COR-L47 (cell line): ENCODE measurements at places on chromosomes 2 and 18.

DNA sequence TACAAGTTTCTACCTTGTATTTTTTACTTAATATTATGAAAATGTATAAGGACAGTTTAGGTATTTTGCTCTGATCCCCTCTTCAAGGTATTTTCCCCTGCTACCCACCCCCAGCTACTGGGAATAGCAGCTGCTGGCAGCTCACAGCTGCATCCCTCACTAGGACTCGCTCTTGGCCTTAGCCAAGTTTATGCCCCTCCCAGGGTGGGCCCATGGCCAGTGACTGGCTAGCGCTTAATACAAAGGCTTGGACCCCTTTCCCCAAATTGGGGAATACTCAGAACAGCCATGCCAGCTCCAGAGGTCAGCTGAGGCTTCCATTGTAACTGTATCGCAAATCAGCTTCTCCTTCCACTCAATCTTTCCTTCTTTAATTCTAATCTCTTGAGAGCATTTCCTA is 131.3 kb downstream of the GFPT1 start:
- DNase-seq, result no peak

DNA sequence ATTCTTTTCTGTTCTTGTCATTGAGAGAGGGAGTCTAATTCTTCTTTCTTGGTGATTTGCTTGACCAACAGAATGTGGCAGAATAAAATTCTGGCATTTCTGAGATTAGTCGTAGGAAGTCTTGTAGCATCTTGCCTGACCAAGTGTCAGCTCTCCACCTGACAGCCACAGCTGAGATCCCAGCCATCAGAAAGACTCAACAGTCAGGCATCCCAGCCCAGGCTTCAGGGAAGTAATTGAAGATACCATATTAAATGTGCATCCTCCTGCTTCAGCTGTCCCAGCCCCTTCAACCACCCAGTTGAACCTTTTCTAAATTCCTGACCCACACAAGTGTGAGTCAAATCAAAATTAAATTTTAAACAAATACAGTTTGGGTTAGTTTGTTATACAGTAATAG is 208.3 kb downstream of the PIK3C3 start:
- no peak for DNase-seq

DNA sequence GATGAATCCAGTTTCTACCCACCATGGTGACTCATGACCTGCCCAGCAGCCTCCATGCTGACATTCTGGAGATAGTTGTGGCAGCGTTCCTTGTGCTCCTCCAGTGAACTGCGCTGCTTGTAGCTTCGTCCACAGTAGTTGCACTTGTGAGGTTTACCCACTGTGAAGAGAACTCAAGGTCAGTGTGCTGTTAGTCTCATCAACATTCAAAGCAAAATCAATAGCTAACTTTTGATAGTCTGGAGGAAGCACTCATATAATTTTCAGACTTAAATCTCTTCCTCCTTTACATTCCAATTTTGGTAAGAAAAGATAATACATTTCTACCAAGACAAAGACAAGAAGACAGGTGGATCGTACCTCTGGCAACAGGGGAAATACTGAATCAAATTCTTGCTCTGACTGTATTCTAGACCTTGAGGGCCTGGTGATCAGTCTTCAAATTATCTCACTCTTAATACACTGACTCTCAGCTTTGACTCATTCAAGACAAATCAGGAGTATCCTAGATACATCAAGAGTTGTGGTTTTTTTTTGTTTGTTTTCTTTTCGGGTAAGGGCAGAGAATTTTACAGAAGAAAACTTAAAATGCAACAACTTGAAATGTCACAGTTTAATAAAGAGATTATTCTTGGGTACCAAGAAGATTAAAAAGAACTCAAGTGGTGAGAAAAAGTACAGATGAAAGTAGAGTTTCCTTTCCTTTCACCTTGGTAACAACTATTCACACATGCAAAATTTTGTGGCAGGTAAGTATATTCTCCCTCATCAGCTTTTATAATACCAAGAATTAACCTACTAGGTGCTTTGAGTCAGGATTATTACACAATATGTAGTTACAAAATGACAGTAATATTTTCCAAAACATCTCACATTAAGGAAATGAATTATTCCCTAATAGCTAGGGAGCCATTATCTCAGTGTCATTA is 129.2 kb downstream of the IKZF2 start:
- DNase-seq, result no peak

DNA sequence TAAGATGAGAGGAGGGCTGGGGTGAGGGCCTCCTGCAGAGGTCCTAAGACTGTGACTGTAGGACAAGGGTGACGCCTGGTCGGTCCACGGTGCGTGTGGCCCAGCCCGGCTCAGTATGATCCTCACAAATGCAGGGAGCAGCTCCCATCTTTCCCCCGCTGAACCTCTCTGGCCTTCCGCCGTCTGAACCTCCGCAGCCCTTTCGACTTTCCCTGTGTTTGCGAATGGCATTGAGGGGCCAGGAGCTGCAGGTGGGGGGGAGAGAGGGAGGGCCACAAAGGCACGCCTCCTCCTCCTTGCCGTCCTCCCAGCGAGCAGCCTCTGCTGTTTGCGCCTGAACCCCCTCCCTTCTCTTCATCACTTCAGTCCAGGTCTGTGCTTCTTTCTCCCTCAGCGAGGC is 68.6 kb upstream of the PXDN start:
- no peak for DNase-seq

GRCh38 chr2:88239781-88240180 is 69.6 kb downstream of the THNSL2 start:
- no peak for DNase-seq
